ENCODE measurements at places on chromosomes 5 and 9.
A peak's percentile ranks its signal among the peaks of the same experiment; 100 is the strongest.

DNA sequence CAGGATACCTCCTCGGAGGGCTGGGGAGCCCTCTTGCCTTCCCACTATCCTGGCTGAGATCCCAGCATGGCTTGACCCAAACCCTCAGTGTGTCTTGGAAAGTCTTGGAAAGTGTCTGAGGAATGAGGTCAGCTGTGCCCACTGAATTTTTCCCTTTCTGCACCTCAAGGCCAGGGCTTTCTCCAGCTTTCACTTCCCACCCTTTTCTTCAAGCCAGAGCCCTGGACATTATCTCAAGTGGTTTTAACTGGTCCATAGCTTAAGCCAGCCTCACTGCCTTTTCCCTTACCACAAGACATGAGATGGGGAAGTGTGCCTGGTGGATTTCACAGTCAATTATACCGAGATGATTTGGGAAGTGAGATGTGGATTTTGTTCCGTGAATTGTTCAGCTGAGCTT lies 35.7 kb upstream of the LHX2 start:
- no peak for DNase-seq

- DNase-seq = no peak
Measured at GRCh38 chr5:35780236-35780635, 76.5 kb upstream of the IL7R start.

DNA sequence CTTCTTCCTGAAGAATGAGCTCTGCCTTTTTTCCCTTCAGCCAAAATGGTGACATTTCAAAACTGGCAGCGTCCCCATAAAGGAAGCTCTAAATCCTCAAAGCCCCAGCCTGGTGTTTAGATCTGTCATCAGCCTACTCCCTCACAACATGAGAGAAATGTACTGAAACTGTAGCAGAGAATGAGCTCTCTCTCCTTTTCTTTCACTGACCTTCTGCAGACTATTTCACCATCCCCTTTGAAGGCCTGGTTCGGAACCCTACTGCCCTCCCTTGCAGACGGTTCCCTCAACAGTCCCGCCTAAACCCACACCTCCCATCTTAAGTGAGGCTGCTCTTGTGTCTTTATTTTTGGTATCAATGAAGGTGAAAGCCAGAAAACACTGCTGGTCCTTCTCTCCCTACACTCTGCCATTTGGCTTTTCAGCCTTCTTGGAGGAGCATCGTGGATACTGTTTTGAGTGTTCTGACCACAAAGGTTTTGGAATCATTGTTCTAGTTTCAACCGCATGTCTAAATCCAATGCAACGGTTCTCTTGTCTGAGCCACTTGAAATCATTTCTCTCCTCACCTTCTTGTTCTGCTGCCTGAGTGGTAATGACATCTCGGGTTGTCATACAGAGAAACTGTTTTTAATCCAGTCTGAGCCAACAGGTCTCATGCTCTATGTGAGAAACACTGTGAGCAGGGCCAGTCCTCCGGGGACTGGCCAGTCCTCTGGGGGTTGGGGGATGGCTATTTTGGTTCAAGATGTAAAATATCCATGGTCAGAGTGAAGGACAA lies 39.0 kb downstream of the ITK start:
- no peak for DNase-seq

DNA sequence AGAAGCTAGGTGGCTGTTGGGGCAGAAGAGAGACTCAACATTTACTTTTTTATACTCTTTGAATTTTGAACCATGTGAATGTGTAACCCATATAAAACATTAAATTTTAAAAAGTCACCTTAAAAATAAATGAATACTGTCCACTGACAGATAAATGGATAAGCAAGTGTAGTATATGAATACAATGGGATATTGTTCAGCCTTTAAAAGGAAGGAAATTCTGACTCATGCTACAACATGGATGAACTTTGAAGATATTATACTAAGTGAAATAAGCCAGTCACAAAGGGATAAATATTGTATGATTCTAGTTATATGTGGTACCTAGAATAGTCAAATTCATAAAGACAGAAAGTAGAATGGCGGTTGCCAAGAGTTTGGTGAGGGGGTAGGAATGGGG lies 113.9 kb downstream of the TMEM174 start:
- no peak for DNase-seq

DNA sequence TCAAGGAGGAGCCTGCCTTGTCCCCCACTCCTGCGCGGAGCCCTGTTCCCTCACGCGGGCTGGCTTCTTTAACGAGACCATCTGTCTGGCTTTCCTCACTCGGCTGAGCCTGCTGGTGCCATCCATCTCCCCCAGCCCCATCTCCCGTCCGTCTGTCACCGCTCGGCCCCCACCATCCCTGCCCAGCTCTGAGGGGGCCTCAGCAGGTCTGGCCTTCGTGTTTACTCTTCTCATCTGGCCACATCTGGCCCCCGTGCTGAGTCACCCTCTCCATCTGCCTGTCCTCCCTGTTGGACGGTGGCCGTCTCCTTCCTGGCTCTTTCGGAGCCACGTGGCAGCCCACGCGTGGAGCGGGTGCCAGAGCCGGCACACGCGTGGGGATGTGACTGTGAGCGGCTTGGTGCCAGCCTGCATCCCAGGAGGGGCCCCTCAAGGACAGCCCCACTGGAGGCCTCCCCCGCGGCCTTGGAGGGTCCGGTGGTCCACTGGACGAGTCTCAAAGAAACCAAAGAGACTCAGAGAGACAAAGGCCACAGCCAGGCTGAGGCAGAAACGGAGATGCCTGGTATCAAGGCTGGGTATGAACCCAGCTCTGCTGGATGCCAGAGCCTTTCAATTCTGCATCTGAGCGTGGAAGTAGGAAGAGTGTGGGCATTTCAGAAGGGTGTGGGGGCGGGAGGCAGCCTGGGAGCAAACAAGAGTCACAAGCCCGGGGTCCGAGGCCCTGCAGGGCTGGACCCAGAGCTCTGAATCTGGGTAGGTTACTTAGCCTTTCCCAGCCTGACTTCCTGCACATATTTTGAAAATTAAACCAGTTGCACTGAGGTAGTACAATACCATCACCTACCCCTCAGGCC lies 76.7 kb upstream of the UNC5A start:
- DNase-seq = no peak

- peak; percentile 83 for DNase-seq
Measured at GRCh38 chr5:32027717-32028458, 146.2 kb downstream of the GOLPH3 start.

- DNase-seq = no peak
Measured at GRCh38 chr5:102411-103043, 10.6 kb downstream of the PLEKHG4B start.

GRCh38 chr5:50476549-50476948 lies 35.5 kb upstream of the EMB start:
- DNase-seq = no peak

DNA sequence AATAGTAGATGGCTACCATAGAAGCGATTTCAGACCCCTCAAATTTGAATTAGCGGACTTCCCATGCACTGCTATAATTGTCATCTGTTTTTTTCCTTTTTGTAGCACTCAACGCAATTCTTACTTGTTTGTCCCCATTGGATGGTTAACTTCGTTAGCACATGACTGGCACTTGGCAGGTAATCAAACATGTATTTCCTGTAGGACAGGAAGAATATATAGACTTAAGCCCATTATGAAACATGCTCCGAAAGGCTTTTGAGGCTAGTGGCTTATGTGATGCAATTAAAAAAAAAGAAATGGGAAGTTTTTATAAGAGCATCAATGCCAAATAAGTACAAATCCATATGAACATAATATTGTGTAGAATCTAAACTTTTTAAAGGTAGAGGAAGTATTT lies 301.2 kb downstream of the PSAT1 start:
- DNase-seq = no peak

DNA sequence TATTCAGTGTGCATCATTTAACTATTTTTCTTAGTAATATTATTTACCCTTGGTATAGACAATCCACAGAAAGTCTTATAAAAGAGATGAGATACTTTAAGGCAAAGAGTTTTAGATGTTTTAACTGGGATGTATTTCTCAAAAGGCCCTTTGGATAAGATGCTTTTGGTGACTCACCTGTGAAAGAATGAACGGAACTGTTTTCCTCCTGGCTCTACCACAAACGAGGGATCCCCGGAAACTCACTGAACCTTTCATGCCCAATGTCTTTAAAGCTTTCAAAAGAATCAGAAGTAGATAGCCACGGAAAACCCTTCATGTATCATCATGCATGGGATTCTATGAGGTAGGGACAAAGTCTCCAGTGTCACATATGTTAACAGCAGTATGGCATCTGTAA lies 1.6 kb downstream of the ZNF782 start:
- DNase-seq = no peak

- DNase-seq = no peak
Measured at GRCh38 chr9:93058355-93059010, at the start of gene SUSD3. SUSD3 (plus strand) TSS chr9:93058701; CDS start chr9:93058743, 42 bp downstream.

DNA sequence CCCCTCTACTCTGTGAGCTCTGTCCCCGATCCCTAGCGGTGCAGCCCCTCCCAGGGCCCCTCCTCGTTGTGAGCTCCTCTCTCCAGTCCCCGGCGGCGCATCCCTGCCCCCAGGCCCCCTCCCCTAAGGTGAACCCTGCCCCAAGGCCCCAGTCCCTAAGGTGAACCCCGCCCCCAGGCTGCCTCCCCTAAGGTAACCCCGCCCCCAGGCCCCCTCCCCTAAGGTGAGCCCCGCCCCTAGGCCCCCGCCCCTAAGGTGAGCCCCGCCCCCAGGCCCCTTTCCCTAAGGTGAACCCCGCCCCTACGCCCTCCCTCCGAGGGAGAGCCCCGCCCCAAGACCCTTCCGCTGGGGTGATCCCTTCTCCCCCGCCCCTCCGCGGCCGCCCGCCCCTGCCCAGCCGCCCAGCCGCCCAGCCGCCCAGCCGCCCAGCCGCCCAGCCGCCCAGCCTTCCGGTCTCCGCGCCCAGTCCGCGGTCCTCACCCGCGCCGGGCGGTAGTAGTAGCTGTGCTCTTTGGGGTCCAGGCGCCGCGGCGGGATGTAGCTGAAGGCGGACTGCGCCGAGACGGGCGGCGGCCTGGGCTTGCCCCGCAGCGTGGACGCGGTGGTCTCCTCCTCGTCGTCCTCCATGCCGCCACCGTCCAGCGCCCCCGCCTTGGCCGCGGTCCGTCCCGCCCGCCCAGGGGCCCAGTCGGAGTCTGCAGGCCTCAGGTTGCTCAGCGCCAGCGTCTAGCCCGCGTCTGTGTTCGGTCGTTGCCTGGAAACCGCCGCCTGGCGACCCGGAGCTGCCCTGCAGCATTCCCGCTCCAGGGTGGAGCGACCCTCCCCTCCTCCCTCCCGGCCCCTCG lies at the start of gene CFAP90:
Gene CFAP90, minus strand, starts transcription at position 739 of the 845 bp plus-strand sequence. Its CDS starts 112 bp downstream, at position 627.
- no peak for DNase-seq

- no peak for DNase-seq
Measured at GRCh38 chr9:125472926-125473701, 211.5 kb downstream of the GAPVD1 start.

DNA sequence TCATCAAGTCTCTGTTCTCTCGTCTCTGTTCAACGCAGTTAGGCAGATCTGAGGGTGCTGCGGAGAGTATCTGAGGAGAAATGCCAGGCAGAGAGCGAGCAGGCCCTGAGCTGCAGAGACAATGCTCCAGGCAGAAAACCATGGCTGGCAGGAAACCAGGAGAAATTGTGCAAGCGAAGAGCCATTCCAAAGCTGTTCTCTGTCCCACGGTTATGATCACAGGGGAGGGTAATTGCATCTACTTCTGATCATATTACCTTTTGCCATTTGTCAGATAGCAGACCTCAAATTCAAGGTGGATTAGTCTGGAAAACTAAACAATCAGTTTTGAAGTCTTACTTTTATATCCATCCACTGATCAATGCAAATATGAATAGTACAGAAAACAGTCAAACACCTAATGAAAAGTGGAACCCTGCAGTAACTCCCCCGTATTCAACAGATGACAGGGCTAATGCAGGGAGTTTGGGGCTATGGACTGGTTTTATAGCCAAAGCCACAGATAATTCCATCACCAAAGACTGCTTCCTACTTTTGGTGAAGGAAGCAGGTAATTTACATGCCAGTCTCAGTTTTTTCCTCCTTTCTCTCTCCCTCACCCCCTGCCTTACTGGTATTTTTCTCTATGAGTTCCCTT lies 228.0 kb downstream of the DCP2 start:
- peak; percentile 21 for DNase-seq

DNA sequence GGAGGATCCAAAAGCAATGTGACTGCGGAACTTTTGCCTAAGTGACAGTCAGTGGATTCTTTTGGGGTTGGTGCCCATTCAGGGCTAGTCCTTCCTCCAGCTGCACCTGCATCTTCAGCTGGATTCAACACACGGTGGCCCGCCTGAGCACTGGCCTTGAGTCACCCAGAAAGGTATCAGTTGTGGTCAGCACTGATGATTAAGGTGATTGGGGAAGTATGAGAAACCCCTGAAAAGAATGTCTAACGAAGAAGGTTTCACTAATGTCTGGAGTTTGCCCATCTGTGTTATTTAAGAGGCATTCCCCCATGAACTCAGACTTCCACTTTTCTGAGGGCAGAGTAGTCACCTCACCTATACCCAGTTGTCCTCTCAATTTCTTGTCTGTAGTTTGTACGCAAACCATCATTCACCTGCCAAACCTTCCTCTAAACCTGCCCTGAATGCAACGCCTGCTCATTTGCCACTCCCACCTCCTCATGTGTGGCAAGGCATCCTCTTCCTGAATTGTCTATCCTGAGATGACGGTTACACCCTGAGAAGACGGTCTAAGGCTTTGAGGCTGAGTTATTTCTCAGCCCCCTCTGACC lies 27.2 kb downstream of the CSF2 start:
- no peak for DNase-seq

DNA sequence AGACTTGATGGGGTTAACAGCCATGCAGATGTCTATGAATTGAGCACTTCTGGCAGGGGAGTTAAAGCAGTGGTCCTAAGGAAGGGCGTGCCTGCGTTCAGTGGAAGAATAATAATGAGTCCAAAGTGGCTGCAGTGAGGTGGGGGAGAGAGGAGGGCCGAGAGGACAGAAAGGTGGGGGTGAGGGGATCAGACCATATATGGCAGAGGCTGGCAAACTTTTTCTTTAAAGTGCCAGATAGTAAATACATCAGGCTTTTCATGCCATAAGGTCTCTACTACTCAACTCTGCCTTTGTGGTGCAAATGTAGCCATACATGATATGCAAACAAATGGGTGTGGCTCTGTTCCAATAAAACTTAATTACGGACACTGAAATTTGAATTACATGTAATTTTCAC lies 77.1 kb downstream of the STRBP start:
- DNase-seq = no peak

GRCh38 chr9:123943671-123944070 lies 13.7 kb upstream of the DENND1A start:
- DNase-seq = no peak

GRCh38 chr9:87567571-87567970 lies 69.9 kb downstream of the DAPK1 start:
- DNase-seq = no peak

GRCh38 chr5:3007577-3007976 lies 256.1 kb upstream of the IRX2 start:
- no peak for DNase-seq

GRCh38 chr5:169020102-169020501 lies 280.8 kb downstream of the SLIT3 start:
- no peak for DNase-seq

GRCh38 chr5:15618938-15619337 lies 119.0 kb downstream of the FBXL7 start:
- DNase-seq = no peak

DNA sequence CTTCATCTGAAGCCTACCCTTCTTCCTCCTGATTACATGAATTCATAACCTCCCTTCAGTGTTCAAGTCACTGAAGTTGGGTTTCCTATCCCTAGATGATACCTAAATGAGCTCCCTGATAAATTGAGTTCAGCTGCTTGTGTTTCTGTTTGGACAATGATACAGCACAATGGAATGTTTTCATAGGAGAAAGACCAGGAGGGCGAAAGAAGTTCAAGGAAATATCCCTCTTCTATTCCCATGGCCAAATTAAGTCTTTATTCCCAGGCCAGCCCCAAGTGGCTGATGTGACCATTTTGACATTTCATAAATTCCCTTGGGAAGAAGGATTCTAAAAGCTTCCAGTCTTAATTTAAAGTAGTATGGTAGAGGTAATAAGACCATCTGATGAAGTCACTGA lies 555.8 kb upstream of the CLINT1 start:
- DNase-seq = no peak
